Activated CD4-positive, alpha-beta T cell treated with anti-CD3 and anti-CD28 coated beads, Interleukin-2, Interleukin-4, amounts not matched to agents 100 ng/mL and 50 ng/mL, durations not matched to agents 16 hours and 8 hours (primary cell): ENCODE measurements at places on chromosomes 3 and 15.

- no peak for DNase-seq
Observed at GRCh38 chr3:53131096-53131495, 861 bp upstream of the RFT1 start.

- no peak for DNase-seq
Observed at GRCh38 chr3:11850003-11850402, 3.3 kb upstream of the TAMM41 start.

GRCh38 chr3:30626443-30627180, 20.2 kb downstream of the TGFBR2 start:
- no peak for DNase-seq

DNA sequence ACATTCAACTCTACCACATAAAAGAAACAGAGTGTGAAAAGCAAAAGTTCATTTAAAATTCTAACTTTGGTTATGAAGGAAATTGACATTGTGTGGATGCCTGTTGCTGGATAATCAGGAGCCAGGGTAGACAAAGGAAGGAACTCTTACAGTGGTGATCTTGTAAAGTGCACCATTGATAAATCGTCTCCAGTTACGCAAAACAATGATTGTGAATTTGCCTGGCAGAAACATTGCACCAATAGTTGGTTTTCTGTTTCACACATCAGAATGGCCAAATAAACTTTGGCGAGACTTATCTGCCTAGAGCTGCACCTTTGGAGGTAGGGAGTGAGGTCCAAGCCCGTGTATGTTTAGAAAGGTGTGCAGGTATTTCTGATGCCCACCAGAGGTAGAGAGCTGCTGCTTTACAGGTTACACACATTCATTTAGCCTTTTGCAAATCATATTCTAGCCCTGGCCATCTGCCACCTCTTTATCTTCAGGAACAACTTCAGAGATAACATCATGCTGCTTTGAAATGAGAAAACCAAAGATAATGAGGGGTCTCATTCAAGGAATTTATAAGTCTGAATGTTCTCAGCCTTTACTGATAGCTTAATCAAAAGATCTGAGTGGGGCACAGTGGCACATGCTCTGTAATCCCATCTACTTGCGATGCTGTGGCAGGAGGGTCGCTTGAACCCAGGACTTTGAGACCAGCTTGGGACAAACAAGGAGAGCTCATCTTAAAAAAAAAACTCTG, 47.4 kb upstream of the P3H2 start:
- DNase-seq: no peak

DNA sequence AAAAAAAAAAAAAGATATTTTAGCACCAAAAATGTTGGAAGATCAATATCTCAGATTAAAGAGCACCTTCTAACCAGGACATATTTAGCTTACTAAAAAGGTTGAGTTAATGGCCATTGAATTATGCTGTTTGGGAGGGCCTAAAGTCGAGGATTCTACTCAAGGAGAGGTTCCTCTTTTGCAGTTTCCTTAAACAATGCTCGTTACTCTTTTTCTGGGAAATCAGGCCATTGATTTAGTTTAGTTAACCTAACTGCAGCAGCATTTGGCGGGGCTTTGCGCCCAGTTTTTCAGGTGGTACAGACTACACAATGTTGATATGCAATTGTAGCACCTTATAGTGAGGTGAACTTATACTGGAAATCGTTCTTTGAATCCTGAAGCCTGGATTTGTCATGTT, 6.8 kb downstream of the ABHD2 start:
- DNase-seq: no peak

- DNase-seq: no peak
Observed at GRCh38 chr3:133494469-133494868, 79.0 kb upstream of the CDV3 start.
